ENCODE measurements at places on chromosomes 3 and 15.
A peak's percentile ranks its signal among the peaks of the same experiment; 100 is the strongest.

GRCh38 chr15:83158393-83158792 lies 49.2 kb downstream of the HDGFL3 start:
- DNase-seq = no peak

GRCh38 chr15:75407083-75407482 lies 38.7 kb upstream of the MAN2C1 start:
- no peak for DNase-seq

- no peak for DNase-seq
Observed at GRCh38 chr3:40873476-40873875, 325.8 kb upstream of the CTNNB1 start.

- peak; percentile 11 for DNase-seq
Observed at GRCh38 chr3:161700998-161701397, 204.4 kb downstream of the OTOL1 start.

GRCh38 chr3:69251078-69251805 lies 128.8 kb upstream of the LMOD3 start:
- peak; percentile 45 for DNase-seq

DNA sequence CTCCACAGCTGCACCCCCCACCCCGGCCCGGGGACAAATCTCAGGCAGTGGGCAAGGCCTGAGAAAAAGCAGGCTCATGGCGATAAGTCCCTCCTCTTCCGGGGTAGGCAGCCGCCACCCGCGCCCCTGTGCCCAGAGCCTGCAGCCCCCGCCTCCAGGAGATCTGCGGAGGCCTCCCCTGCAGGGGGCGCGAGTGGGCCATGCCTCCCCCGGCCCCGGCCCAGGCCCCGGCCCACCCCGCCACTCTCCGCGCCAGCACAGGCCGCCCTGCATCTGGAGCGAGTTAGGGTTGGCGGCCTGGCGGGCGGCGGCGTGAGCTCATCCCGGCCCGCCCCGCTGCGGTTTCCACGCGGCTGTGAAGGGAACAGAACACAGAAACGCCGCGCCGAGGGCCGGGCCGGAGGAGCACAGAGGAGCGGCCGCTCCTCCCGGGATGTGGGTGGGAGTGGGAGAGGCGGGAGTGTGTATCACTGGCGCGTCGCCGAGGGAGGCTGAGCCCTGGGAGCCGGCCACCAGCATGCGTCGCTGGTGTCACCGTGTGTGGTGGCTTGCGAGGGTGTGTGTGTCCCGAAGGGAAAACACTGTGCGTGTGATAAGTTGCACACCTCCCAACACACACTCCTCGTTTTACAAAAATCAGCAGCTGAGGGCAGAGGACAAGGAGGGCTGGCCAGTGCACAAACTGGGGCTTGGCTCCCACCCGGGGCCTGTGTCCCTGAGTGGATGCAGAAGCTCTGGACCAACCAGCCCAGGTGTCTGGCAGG lies 17.2 kb downstream of the MYL3 start:
- peak; percentile 81 for DNase-seq

DNA sequence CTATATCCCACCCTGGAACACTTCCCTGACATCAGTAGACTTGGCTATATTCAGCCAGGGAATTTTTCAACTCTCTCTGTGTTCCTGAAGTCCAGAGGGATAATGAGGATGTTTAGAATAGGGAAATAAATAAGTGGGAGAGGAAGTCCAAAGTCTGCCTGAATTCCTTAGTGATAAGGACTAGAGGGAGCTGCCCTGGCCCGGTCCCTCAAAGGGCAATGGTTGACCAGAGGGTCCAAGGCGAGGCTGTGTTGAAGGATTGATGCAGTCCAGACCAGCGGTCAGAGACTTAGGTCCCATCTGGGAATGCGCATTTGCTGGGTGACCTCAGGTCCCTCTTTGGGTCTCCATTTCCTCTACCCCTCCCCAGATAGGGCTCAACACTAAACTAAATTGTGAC lies 7.9 kb downstream of the VIPR1 start:
- DNase-seq = no peak

- peak; percentile 66 for DNase-seq
Observed at GRCh38 chr3:59442046-59442445, 392.2 kb upstream of the CFAP20DC start.

- DNase-seq = no peak
Observed at GRCh38 chr3:133998691-133999241, 31.0 kb downstream of the SLCO2A1 start.

- no peak for DNase-seq
Observed at GRCh38 chr3:18428991-18429745, 4.0 kb upstream of the SATB1 start.

- DNase-seq = peak; percentile 93
Observed at GRCh38 chr3:194058189-194058571, 77.8 kb upstream of the HES1 start.

GRCh38 chr15:30953731-30954378 lies 37.6 kb downstream of the MTMR10 start:
- DNase-seq = no peak

- DNase-seq = peak; percentile 76
Observed at GRCh38 chr15:42084465-42085235, 9.7 kb downstream of the PLA2G4D start.

DNA sequence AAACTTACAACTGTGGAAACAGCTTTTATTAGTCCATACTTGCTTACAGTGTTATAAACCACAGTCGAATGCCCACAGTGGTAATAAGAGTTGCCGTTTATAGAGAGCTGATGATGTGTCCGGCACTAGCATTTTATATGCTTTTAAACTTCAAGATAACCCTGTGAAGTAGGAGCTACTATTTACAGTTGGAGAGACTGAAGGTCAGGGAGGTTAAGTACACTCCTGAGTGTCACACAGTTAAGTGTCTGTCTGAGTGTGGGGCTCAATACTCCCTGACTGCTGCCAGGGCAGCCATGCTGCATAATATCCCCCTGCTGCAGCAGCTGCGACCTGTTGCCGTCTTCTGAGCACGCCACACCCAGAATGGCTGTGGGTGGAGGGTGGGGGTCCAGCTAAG lies 89.9 kb upstream of the TNFAIP8L3 start:
- DNase-seq = no peak

DNA sequence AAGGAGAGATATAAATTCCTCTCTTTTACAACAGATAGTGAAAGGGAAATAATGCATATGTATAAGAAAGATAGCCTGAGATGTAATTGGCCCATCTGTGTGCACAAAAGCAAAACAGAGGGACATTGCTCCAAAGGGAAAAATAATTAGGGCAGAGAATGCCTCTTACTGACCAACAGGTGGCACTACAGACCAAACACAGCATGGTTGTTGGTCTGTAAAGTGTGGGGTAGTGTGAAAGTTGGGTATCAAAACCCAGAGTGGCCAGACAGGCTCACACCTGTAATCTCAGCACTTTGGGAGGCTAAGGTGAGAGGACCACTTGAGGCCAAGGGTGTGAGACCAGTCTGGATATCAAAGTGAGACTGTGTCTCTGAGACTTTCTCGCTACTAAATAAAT lies 4.5 kb upstream of the TLNRD1 start:
- peak; percentile 34 for DNase-seq

GRCh38 chr15:78950902-78951840 lies 6.3 kb upstream of the CTSH start:
- no peak for DNase-seq

DNA sequence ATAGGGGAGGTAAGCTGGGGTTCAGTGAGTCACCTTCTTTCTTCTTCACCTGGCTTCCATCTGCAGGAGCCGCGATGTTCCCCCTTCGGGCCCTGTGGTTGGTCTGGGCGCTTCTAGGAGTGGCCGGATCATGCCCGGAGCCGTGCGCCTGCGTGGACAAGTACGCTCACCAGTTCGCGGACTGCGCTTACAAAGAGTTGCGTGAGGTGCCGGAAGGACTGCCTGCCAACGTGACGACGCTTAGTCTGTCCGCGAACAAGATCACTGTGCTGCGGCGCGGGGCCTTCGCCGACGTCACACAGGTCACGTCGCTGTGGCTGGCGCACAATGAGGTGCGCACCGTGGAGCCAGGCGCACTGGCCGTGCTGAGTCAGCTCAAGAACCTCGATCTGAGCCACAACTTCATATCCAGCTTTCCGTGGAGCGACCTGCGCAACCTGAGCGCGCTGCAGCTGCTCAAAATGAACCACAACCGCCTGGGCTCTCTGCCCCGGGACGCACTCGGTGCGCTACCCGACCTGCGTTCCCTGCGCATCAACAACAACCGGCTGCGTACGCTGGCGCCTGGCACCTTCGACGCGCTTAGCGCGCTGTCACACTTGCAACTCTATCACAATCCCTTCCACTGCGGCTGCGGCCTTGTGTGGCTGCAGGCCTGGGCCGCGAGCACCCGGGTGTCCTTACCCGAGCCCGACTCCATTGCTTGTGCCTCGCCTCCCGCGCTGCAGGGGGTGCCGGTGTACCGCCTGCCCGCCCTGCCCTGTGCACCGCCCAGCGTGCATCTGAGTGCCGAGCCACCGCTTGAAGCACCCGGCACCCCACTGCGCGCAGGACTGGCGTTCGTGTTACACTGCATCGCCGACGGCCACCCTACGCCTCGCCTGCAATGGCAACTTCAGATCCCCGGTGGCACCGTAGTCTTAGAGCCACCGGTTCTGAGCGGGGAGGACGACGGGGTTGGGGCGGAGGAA lies 2.6 kb downstream of the ISLR2 start:
- peak; percentile 57 for DNase-seq
